Activated CD4-positive, alpha-beta T cell treated with anti-CD3 and anti-CD28 coated beads, Interleukin-2, amount 50 U/mL, for 24 hours (primary cell): ENCODE measurements at places on chromosomes 6 and 20.

- DNase-seq = no peak
These were observed 98.3 kb downstream of the SOD2 start for GRCh38 chr6:159594750-159595117.

GRCh38 chr6:99350573-99350972 is 1.1 kb upstream of the FAXC start:
- no peak for DNase-seq

GRCh38 chr6:122438975-122439374 is 32.6 kb downstream of the SERINC1 start:
- DNase-seq = no peak

GRCh38 chr6:107714104-107714503 is 110.0 kb downstream of the SCML4 start:
- no peak for DNase-seq

DNA sequence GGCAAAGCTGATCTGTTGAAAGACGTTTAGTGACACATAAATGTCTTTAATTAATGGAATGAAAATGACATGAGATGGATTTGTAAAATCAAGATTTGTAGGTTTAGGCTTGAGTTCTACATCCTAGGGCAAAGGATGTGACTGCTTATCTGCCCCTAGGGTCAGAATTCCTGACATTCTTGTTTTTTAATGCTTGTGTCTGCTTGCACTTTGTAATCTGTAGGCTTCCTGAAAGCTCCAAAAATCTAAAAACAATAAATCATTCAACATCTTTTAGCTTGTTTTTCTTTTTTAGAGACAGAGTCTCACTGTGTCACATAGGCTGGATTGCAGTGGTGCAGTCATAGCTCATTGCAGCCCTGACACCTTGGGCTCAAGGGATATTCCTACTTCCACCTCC is 107.9 kb upstream of the MLIP start:
- no peak for DNase-seq

DNA sequence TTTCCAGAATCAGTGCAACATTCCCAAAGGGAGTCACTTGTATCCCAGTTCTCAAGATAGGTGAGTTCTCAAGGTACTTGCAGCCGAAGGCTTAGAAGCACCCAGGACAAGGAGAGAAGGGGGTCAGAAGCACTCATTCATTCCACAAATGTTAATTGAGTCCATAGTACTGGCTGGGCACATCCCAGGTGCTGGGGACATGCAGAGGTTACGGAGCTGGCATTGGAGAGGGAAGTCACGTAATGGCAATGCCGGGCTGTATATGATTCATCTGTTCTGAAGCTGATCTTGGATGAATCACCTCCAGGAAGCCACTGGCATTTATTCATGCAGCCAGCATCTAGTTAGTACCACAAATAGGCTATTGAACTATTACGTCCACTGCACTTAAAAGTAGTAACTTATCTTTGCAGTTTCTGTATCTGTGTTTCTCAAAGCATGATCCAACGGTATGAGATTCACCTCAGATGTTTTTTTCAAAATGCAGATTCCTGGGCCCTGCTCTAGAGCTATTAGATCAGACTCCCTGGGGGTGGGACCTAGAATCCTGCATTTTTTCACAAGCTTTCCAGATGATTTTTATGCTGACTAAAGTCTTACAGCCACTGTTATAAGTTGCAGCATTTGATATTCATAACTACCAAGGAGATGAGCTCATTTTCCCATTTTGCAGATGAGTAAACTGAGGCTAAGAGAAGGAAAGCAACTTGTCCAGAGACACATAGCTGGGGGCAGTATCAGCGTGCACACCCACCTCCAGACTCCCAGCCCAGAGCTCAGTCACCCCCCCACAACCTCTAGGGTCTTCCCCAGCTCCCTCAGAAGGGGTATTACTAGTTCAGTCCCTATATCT is 44.1 kb upstream of the ID1 start:
- DNase-seq = no peak

- no peak for DNase-seq
These were observed 1273.9 kb upstream of the MAP3K7 start for GRCh38 chr6:91860541-91861335.

DNA sequence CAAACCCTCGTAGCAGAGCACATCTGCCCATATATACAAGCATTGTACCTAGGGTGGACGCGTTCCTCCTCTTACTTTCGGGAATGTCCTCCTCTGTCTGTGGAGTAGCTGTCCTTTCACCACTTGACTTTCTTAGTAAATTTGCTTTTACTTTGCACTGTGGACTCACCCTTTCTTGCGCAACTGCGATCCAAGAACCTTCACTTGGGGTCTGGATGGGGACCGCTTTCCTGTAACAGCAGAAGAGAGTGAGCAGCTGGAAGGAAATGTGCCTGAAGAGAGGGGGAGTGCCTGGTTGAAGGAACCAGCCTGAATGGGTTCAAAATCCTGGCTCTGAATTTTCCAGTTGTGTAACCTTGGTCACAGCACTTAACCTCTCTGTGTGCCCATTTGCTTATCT is 40.1 kb upstream of the PMEPA1 start:
- no peak for DNase-seq

GRCh38 chr20:25230166-25230831 is 17.6 kb upstream of the PYGB start:
- no peak for DNase-seq

GRCh38 chr6:52507557-52508260 is 69.2 kb downstream of the TRAM2 start:
- DNase-seq = no peak

- no peak for DNase-seq
These were observed 516.0 kb downstream of the LMBRD1 start for GRCh38 chr6:69280858-69281257.

GRCh38 chr6:157455731-157456523 is 74.9 kb downstream of the ZDHHC14 start:
- DNase-seq = no peak

DNA sequence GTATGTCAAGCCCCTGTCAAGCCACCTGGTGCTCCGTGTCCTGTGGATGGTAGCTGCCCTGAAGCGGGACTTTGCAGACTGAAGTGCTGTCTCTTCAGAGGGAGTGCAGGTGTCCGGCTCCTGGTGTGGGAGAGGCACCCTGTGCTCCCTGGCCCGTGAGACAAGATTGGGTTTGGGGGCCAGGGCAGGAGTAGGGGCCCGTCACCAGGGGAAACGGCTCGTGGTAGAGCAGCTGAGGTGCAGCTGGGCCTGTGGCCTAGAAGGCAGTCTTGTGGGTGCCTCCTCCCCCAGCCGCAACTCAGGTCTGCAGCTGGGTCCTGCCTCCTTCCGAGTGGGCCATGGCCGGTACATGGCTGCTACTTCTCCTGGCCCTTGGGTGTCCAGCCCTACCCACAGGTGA is at the start of gene PTCRA:
TSS of gene PTCRA (plus strand) at position 322 of the 400 bp plus-strand sequence. CDS start at position 339, 17 bp downstream.
- no peak for DNase-seq

DNA sequence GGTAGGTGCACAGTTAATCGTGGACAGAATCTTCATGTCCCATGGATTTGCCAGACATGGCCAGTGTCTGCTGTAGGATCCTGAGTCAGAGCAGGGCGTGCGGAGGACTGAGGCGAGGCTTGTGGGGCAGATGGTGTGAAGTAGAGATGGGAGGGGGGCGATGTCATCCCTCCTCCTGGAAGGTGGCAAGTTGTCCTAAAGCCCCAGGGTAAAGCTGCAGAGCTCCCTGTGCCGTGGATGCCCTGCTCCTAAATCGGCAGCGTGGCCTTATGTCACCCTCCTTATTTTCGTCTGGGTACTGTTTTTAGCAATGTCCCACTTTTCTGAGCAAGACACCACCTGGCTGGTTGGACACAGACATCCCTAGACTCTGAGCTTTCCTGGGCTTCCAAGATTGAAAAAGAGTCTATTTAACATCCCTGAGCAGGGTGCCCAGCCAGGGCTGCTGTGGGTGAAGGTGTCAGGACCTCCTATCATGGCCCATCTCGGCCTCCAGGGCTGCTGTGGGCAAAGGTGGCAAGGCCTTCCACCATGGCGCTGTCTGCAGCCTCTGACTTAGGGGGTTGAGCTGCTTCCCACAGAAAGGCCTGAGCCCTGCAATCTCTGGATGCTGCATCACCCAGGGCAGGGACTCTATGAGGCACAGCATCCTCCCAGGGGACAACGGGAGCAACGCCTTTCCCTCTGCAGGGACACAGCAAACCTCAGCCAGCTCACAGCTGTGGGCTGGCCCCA is 145.4 kb downstream of the TTLL2 start:
- DNase-seq = no peak

- no peak for DNase-seq
These were observed 44.3 kb downstream of the ILRUN start for GRCh38 chr6:34652263-34652662.

DNA sequence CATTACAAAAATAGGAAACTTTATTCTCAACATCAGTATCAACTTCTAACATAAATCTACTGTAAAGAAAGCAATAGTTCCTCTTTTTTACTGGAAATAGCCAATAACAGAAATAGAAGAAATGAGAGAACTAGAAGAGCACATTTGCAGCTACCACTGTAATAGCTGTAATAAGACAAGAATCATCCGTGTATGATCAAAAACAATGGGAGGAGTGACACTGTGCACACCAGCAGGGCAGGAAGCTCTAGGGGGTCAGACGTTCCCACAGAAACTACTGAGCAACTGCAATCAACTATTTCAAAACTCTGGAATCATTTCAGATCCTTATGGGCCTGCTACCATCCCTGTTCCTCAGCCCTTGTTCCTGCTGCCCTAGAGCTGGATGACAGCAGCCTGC is 43.7 kb downstream of the NINL start:
- DNase-seq = no peak

DNA sequence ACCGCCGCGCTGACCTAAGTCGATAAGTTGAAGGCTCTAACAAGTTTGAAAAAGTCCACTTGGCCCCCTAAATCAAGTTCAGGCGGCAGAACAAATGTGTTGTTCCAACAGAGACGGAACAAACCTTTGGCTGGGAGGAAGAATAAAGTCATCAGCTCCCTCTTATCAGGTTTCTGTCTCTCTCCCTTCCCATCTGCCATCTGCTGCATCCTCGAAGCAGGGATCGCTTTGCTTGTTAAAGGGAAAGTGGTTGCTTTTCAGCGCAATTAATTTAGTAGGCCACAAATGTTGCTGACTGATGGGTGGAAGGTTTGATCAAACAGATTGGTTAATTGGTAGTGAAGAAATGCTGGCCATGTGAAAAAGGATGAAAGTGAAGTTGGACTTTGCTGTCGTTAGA is 64.3 kb downstream of the CDH4 start:
- DNase-seq = no peak

DNA sequence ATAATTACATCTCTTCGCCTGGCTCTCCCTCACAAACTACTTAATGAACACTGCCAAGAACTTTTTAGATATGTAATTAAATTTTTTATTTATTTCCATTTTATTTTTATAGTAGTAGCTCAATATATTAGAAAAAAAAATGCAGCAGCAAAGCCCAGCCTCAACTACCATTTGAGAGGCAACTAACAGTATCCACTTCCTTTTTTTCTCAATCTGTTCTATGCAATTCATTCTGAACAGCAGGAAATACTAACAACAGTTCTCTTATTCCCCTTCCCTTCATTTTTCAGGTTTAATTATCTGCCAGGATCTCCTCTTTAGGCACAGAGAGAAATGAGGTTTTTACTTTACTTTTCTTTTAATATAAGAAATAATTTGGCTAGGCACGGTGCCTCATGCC is 112.7 kb downstream of the ZNF217 start:
- no peak for DNase-seq

DNA sequence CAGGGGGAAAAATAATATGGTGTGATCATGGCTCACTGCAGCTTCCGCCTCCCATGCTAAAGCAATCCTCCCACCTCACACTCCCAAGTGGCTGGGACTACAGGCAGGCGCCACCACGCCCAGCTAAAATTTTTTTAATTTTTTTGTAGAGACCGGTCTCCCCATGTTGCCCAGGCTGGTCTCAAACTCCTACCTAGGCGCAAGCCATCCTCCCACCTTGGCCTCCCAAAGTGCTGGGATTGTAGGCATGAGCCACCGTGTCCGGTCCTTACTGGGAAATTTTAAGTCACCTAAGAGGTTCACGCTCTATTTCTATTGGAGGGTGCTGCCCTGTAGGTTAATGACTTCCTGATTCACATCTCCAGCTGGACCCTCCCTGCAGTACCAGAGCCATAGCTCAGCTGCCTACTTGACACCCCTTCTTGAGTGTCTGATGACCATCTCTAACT is 626 bp upstream of the CDK5RAP1 start:
- no peak for DNase-seq

DNA sequence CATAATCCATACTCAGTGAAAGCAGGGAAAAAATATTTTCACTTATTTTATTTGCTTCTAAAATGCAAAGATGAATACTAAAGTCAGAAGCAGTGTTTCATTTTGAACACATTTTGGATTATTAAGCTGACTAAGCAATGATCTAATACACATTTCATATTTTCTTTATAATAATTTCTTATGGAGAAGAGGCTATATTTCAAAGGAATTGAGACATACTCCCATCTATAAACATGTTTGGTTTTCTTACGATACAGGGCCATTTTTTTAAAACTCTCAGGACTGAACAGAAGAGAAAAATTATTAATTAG is 26.9 kb upstream of the VAPB start:
- DNase-seq = no peak

DNA sequence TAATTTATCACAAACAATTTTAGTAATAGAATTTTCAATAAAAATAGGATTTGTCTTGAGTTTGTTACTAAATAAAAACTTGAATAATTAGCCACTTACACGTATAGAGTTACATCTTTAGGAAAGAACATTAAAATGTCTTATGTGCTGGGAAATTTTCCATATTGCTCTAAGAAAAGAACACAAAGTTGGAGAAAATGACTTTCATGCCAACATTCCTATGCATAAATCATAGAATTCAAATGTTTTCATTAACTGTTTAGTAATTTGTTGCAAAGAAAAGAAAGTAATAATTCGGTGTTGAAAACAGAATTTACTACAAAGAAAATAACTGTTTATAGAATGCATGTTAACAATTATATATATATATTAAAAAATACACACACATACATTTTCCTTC is 4.7 kb upstream of the TBC1D32 start:
- no peak for DNase-seq

DNA sequence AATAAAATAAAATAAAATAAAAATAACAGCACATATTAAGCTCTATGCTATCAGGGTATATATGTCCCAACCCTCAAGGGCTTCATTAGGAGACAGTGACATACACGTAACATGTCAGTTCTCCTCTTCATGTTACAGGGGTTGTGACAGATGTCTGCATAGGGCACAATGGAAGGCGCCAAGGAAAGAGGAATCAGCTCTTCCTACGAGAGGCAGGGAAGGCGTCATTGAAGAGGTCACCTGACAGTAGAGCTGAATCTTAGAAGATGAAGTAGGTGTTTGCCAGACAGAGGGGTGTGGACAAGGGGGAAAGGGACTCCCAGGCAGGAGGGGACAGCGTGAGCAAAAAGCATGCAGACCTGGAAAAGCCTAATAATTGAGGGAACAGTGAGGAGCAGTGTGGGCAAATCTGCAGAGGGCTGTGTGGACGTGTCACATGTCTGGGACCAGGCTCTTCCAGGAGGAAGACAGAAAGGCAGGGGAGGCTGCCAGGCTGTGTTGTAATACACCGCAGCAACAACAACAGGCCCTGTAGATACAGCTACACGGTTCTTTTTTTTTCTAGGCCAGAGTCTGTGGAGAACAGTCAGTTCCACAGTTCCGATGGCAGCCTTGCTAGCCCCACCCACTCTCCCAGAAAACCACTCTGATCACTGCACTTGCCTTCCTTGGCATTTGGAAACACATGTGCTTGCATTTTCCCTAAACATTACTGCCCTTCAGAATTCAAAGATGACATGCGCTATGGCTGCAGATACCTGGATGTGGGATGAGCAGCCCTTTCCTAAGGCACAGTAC is 2.5 kb upstream of the FKBP5 start:
- no peak for DNase-seq
